ENCODE measurements at places on chromosomes 3 and 15.

- no peak for DNase-seq
These were observed 293.3 kb upstream of the TBL1XR1 start for GRCh38 chr3:177490626-177491025.

DNA sequence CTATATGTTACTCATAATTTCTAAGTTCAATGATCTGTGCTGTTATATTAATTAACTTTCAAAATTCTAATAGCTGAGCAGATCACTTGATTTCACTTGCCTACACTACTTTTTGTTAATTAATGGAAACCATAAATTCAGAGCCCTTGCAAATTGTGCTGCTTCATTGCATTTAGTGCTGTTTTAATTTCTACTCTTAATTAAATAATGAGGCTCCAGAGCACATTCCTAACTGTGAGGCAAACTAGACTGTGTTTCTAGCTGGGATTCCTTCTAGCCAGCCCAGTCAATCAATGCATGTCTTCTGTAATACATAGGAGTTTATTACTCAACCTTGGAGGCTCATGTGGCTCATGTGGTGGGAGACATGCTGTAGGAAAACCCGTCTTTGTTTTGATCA is 301.1 kb upstream of the GOLIM4 start:
- DNase-seq = no peak

- DNase-seq = no peak
These were observed 32.9 kb downstream of the CD200R1L start for GRCh38 chr3:112813723-112814171.

- no peak for DNase-seq
These were observed 322.8 kb downstream of the KCNH8 start for GRCh38 chr3:19471138-19471537.

GRCh38 chr15:94421706-94422105 is 190.3 kb downstream of the MCTP2 start:
- no peak for DNase-seq

DNA sequence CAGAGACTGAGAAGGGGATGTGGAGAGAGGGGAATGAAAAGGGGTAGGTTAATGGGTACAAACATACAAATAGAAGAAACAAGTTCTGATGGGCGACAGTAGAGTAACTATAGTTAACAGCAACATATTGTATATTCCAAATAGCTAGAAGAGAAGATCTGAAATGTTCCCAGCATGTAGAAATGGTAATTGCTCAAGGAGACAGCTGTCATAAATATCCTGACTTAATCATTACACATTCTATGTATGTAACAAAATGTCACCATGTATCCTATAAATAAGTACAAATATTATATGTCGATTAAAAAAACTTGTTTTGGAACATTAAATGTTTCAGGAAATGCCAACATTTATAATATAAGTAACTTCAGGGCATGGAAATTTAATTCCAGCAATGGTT is 23.3 kb downstream of the FMN1 start:
- no peak for DNase-seq

GRCh38 chr3:9716801-9717555 is 13.3 kb downstream of the CPNE9 start:
- no peak for DNase-seq

DNA sequence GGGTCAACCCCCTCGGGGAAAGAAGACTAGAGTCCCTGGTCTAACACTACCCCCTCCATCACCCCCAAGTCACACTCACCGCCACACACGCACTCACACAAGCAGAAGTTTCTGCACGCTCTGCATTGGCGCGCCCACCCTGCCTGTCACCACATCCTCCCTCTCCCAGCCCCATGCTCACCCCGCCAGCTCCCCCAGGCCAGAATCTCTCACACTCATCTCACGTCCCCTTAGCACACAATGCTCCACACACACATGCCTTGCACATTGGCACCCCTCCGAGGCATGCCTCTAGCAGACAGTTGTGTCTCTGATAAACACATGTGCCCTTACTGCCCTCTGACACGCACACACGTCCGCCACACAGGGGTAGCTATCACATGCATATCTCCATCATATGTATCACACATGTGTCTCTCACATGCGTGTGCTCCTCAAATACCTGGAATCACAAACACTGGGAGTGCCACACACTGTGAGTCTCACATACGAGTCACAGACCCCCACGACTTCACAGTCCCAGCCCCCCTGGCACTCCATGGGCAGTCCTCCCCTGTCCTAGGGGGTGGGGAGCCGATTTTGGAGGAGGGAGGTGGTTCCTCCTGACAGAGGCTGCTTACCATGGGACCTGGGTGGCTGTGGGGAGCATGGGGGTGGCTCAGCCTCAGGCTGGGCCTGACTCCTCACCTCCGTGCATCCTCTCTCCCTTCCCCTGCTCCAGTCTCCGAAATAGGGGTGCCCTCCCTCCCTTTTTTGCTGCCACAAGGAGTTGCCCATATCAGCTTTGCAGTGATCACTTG is 898 bp downstream of the FBLN2 start:
- no peak for DNase-seq

- peak; percentile 100 for DNase-seq
These were observed 17.3 kb upstream of the HRH1 start for GRCh38 chr3:11136830-11137626.

DNA sequence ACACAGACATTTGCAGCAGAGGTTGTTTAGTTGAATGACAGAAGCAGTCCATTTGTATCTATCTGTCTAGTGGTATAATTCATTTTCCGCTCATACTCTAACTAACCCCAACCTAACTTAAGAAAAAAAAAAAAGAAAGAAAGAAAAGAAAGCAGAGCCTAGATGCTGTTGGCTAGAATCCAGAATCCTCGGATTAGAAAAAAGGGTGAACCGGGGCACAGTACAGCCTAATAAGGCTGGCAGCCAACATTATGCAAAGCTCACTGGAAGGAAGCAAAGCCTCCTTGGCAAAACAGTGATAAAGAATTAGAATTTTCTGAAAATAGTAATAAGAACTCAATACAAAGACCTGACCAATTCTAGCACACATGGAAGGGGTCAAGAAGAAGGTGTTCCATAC is 640.8 kb downstream of the TUSC7 start:
- DNase-seq = no peak

DNA sequence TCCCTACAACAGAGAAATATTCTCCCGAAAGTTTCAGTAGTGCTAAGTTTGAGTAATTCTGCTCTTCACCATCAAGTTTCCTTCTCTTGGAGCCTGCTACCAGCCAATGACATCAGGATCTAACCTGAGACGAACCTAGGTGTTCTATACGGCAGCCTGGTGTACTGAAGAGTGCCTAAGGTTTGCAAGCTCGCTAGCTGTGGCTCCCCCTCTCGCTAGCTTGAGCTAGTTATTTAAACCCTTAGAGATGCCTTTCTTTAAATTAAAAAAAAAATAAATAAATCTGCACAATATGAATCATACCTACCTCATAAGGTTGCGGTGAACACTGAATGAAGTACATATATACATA is 1.4 kb upstream of the COL8A1 start:
- DNase-seq = peak; percentile 74

DNA sequence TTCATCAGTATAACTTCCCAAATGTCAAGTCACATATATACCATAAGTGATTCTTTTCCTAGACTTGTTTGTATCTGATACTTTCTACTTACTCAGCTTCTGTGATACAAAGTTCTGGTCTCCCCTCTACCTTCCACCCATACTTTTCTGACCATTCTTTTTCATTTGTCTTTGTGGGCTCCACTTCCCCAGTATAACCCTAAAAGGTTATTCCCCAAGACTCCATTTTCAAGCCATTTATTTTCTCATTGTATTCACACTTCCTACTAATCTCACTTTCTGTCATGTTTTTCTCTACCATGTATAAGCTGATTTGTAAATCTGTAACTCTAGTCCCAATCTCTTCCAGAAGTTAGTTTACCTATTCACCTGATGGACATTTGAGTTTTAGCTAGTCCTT is 34.0 kb downstream of the IQCB1 start:
- DNase-seq = no peak

DNA sequence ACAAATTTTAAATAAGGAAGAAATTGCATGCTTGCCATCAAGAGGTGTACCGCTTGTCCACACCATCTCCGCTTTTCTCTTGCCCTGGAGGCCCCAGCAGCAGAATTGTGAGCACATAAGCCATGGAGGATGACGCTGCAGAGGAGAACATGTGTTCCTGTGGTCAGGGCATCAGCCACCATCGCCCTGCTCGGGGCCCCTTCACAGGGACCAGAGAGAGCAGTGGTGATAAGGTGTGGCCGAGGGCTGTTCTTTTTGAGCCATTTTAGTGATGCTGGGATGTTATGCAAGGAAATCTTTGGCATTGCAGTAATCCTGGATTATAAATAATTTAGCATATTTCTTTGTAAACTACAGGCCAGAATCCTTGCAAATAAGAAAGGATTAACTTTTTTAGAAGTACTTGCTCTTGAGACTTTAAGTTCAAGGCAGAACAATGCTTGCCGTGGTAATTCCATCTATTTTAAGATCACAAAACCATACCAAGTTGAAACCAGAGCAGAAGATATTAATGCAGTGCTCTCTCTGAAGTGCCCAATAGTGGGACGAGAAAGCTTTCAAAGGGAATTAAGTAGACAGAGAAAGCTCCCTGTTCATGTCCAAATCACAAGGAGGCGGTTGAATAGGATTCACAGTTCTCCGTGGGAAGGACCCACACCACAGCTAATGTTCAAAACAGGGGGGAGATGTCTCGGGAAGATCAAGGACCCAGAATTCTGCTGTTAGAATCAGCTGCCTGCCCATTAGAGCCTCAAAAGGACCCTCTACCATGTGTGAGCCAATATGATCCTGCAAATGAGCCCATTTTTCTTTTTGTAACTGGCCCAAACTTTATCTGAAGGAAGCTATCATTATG is 338.5 kb downstream of the RORA start:
- no peak for DNase-seq

GRCh38 chr15:68612979-68613740 is 34.4 kb downstream of the CORO2B start:
- DNase-seq = no peak

DNA sequence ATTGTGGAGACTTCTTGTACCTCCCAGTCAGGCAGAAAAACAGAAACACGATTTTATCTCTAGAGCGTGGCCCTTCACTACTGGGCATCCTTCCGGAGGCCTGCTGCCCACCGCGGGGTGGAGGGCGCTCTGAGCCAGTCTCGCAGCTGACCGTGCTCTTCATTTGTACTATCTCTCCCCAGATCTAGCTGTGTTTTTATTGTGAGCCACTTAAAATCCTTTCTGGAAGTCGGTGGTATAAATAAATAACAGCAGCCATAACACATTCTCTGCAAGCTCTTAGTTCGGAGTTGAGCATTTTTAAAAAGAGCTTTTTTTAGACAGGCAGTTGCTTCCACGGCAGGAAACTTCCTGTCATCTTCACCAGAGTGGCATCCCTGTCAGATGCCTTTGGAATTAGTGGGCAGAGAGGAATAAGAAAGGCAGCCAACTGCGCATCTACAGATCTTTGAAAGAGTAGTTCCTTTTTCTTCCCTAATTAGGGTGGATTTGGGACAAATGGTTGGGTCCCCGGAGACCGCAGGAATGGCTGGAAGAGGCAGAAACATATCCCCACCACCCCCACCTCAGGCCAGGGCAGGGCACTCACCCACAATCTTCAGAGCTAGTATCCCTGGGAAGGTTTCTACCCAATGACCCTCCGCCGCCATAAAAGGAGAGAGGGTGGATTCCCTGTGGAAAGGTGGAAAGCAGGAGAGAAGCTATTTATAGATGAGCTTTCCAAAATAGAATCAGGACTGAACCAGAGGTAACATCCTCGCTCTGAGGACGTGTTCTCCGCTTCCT is 91.1 kb downstream of the TOP2B start:
- peak; percentile 61 for DNase-seq

GRCh38 chr3:78880603-78881461 is 887.0 kb downstream of the ROBO1 start:
- no peak for DNase-seq

- DNase-seq = no peak
These were observed 9.7 kb downstream of the TNFSF10 start for GRCh38 chr3:172513488-172513887.

DNA sequence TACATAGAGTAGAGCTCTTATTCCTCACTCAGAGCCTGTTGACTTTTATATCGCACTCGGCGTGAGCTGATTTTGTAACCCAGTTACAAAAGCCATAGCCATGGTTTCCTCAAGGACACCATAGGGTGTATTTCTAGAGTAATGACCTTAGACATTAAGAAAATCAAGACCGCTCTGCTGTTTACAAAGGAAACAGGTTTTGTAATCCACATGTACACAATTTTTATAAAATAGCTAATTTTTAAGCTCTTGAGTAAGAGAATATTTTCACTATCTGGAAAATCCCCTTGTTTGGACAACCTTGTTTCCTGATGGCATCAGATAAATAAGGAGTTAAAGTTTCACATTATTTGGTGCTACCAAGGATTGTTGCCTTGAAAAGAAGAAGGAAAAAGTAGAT is 104.7 kb downstream of the PGPEP1L start:
- no peak for DNase-seq

DNA sequence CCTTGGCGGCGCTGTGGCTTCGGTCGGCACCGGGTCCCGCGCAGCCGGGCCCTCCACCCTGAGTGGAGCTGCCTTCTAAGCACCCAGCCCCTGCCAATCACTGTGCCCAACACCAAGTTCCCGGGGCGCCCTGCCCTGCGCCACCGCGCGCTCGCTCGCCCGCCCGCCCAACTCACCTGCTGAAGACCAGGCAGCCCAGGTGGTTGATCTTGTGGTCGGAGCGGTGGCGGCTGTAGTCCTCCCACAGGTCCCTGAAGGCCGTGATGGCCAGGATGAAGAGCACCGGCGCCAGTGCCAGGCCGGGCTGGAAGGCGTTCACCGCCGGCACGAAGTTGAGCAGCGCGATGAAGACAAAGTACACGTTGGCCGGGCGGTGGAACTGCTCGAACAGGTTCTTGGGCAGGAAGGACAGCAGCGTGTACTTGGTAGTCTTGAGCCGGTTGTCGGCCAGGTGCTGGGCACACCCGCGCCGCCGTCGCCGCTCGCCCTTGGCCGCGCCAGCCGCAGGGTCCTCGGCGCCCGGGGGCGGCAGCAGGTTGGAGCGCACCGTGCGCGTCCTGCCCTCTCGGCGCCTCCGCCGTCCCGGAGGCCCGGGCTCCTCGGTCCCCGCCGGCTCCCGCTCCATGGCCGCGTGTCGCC is 536 bp downstream of the ATP10A start:
- DNase-seq = no peak

DNA sequence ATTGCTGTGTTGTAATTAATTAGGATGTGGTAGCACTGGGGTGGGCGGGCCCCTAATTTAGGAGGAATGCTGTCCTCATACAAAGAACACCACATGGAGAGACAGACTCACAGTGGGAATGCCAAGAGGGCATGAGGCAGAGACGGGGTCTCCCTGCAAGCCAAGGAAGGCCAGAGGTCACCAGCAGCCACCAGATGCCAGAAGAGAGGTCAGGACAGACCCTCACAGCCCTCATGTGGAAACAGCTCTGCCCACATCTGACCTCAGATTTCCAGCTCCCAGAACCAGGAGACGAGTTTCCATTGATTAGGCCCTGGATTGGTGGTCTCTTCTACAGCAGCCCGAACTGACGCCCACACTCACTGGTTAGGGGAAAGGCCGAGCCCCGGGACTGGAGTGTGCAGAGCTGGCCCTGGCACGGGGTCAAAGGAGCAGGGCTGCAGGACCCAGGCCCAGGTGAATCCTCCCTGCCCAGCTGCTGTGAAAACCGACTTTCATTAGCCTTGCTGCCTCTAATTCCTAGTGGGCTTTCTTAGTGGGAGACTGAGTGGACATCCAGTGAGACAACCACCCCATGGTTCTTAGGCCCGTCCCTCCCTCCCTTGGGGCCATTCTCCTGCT is 43.0 kb upstream of the SLC41A3 start:
- no peak for DNase-seq

Measured in brain microvascular endothelial cell (primary cell).